ENCODE measurements at places on chromosomes 2 and 18. TPM values are rescaled to one million over a fixed set of nuclear protein-coding genes. Genes with fewer than 3 reads are reported as not detected.

- peaks cover 10% of the 10 kb centered on the region for H3K4me1 ChIP-seq
- H3K4me3 ChIP-seq = no peak overlapping the region
- H3K27ac ChIP-seq = no peak overlapping the region
- no peaks in the 10 kb centered on the region for H3K27me3 ChIP-seq
- no peak for DNase-seq
- H3K36me3 ChIP-seq = no peaks in the 10 kb centered on the region
Observed at GRCh38 chr2:212921061-212921460, 230.4 kb downstream of the IKZF2 start.

- no peak overlapping the region for H3K4me3 ChIP-seq
- H3K36me3 ChIP-seq = peaks cover 5% of the 10 kb centered on the region
- no peak overlapping the region for H3K27ac ChIP-seq
- DNase-seq = peak; percentile 89
- H3K27me3 ChIP-seq = no peaks in the 10 kb centered on the region
Observed at GRCh38 chr2:146701183-146701582, 1143.6 kb upstream of the ACVR2A start.

DNA sequence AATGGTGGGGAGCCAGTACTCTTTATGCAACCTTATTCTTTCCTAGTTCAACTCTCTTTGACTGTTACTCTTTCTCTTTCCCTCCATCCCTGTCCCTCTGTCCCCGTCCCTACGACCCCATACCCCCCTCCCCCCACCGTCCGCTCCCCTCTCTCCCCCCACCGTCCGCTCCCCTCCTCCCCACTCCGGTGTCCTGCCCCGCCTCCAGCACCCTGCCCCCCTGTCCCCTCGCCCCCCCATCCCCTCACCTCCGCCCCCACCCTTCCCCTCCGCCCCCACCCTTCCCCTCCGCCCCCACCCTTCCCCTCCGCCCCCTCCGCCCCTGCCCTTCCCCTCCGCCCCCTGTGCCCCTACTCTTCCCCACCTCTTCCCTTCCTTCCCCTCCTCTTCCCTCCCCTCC lies 128.4 kb downstream of the LPIN1 start:
- H3K4me1 ChIP-seq = no peaks in the 10 kb centered on the region
- H3K4me3 ChIP-seq = no peak overlapping the region
- H3K27me3 ChIP-seq = no peaks in the 10 kb centered on the region
- H3K36me3 ChIP-seq = no peaks in the 10 kb centered on the region
- DNase-seq = no peak
- H3K27ac ChIP-seq = no peak overlapping the region

DNA sequence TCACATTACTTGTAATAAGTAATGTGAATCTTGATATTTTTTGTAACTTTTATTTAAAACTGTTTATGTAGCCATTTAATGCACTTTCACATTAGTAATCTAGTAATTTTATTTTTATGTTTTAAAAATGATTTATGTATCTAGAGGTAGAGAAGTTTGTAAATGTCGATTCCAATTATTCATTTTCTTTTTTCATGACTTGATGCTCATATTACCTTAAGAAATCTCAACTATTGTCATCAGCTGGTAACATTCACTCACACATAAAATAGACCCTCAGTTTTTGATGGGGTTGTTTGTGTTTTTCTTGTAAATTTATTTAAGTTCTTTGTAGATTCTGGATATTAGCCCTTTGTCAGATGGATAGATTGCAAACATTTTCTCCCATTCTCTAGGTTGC lies 351.7 kb upstream of the CDH7 start:
- no peaks in the 10 kb centered on the region for H3K4me1 ChIP-seq
- no peak overlapping the region for H3K4me3 ChIP-seq

- peaks cover 56% of the 10 kb centered on the region for H3K27me3 ChIP-seq
- no peaks in the 10 kb centered on the region for H3K36me3 ChIP-seq
- no peak for DNase-seq
- H3K27ac ChIP-seq = no peak overlapping the region
Observed at GRCh38 chr2:73172963-73173362, 29.4 kb upstream of the NOTO start.

- DNase-seq = no peak
- H3K4me1 ChIP-seq = peaks cover 4% of the 10 kb centered on the region
- no peak overlapping the region for H3K4me3 ChIP-seq
- H3K36me3 ChIP-seq = no peaks in the 10 kb centered on the region
- no peak overlapping the region for H3K27ac ChIP-seq
Observed at GRCh38 chr2:152562198-152562884, 154.9 kb downstream of the PRPF40A start.

DNA sequence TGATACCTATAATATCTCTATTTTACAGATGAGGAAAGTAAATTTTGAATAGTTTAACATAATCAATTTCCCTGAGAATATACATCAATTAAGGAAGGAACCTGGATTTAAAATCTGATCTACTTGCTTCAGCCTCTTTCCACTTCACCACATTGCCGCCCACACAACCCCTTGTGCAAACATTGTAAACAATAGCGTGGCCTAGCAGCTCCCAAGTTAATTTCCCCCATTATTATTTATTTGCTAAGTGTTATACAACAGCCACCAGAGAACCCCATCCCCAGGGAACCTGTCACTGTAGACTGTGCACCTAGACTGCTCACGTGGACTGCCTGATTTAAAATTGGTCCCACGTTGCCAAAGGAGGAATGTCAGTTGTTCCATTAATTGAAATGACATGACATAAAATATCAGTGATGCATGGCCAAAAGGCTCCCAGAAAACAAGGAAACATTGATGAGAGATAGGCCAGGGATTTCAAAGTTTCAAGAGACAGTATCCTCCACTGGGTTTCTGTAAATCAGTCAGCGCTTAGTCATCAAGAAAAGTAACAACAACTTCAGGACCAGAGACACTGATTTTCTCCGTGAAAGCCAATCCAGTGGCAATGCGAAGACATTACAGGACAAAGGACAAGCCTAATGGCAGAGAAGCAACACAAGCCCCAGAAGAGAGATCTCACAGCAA lies 41.3 kb downstream of the SCG2 start:
- H3K4me3 ChIP-seq = no peak overlapping the region
- no peak overlapping the region for H3K27ac ChIP-seq
- no peaks in the 10 kb centered on the region for H3K27me3 ChIP-seq
- no peaks in the 10 kb centered on the region for H3K4me1 ChIP-seq
- DNase-seq = peak; percentile 25

DNA sequence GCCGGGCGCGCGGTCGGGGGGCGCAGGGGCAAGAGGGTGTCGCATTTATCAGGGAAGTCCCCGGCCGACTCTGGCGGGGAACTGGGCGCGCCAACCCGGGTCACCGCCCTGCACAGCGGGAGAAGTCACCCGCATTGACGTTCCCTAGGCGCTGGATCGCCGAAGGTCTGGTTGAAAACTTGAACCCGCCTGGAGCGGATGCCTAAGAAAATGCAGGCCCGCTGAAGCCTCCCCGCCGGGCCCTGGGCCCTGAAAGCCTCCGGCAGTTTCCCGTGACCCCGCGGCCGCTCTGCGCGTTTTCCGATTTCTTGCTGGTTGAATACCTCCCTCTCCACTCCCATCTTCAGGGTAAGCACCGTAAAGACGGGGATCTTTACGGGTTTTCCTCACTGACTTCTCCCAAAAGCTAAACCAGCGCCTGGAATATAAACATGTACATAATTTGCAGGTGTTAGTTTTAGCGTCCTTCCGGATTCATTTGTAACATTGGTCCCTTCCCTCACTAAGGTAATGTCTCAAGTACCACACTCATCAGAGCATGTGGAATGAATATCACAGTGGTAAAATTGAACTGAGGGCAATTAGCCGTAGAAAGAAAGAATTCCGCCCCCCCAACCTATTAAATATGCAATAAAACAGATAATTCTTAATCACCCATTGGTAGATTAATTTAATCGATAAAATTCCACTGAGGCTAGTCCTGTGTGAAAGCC lies 675 bp upstream of the SPIRE1 start:
- no peak overlapping the region for H3K27ac ChIP-seq
- H3K4me3 ChIP-seq = peak overlapping the region; percentile 68
- peaks cover 4% of the 10 kb centered on the region for H3K4me1 ChIP-seq
- no peaks in the 10 kb centered on the region for H3K36me3 ChIP-seq
- DNase-seq = peak; percentile 82

GRCh38 chr2:139354518-139354917 lies 574.3 kb upstream of the NXPH2 start:
- DNase-seq = no peak
- H3K27me3 ChIP-seq = no peaks in the 10 kb centered on the region
- H3K4me1 ChIP-seq = no peaks in the 10 kb centered on the region
- H3K4me3 ChIP-seq = no peak overlapping the region

GRCh38 chr2:48525269-48525943 lies 4.5 kb upstream of the STON1 start:
- no peak for DNase-seq
- no peak overlapping the region for H3K27ac ChIP-seq
- no peak overlapping the region for H3K4me3 ChIP-seq

DNA sequence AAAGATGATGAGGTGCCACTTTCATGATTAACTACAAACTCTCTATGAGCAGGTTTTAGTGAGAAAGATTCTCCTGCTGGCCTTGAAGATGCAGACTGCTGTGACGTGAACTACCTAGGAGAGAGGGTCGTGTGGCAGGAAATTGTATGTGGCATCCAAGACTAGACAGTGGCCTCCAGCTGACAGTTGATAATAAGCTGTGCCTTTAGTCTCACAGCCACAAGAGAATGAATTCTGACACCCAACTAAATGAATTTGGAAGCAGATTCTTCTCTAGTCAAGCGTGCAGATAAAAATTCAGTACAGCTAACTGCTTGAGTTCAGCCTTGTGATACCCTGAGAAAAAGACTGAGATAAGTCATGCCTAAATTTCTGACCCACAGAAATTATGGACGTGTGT lies 169.0 kb upstream of the COL3A1 start:
- no peak for DNase-seq
- no peaks in the 10 kb centered on the region for H3K27me3 ChIP-seq
- H3K27ac ChIP-seq = no peak overlapping the region
- no peaks in the 10 kb centered on the region for H3K4me1 ChIP-seq

GRCh38 chr2:175597286-175597685 lies 404.8 kb downstream of the LNPK start:
- H3K36me3 ChIP-seq = no peaks in the 10 kb centered on the region
- H3K4me3 ChIP-seq = no peak overlapping the region
- H3K27me3 ChIP-seq = no peaks in the 10 kb centered on the region
- DNase-seq = no peak
- H3K27ac ChIP-seq = no peak overlapping the region

DNA sequence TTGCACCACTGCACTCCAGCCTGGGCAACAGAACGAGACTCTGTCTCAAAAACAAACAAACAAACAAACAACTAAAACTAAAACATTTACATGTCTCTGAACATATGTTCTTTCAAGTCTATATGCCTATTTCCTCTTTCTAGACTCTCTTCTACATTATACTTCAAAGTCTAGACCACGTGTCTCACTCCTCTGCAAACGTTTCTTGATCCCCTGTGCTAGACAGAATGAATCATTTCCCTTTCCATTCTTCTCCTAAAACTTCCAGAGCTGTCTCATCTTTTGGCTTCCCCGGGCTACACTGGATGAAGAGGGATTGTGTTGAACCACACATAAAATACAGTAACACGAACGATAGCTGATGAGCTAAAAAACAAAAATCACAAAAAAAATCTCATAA lies 67.1 kb downstream of the BAZ2B start:
- no peak for DNase-seq
- H3K36me3 ChIP-seq = no peaks in the 10 kb centered on the region
- H3K27ac ChIP-seq = no peak overlapping the region
- no peaks in the 10 kb centered on the region for H3K27me3 ChIP-seq

GRCh38 chr18:56086786-56087185 lies 498.8 kb upstream of the TCF4 start:
- H3K4me1 ChIP-seq = 0 out of 2 replicates have a peak, but pooled peaks cover 10% of the 10 kb centered on the region
- DNase-seq = no peak
- no peak overlapping the region for H3K27ac ChIP-seq
- no peak overlapping the region for H3K4me3 ChIP-seq

GRCh38 chr2:201955231-201955630 lies 78.4 kb upstream of the FZD7 start:
- no peaks in the 10 kb centered on the region for H3K27me3 ChIP-seq
- H3K4me3 ChIP-seq = no peak overlapping the region
- peaks cover 37% of the 10 kb centered on the region for H3K4me1 ChIP-seq
- no peak overlapping the region for H3K27ac ChIP-seq
- H3K36me3 ChIP-seq = no peaks in the 10 kb centered on the region
- no peak for DNase-seq

GRCh38 chr2:218129458-218130135 lies 3.8 kb downstream of the CXCR2 start:
- no peaks in the 10 kb centered on the region for H3K36me3 ChIP-seq
- DNase-seq = no peak
- H3K27me3 ChIP-seq = no peaks in the 10 kb centered on the region
- no peak overlapping the region for H3K27ac ChIP-seq
- H3K4me1 ChIP-seq = peaks cover 15% of the 10 kb centered on the region

GRCh38 chr2:8882094-8882493 lies 44.7 kb upstream of the KIDINS220 start:
- DNase-seq = peak; percentile 88
- no peak overlapping the region for H3K4me3 ChIP-seq
- H3K36me3 ChIP-seq = no peaks in the 10 kb centered on the region

GRCh38 chr2:240179941-240180666 lies 39.6 kb upstream of the OTOS start:
- H3K27ac ChIP-seq = no peak overlapping the region
- H3K4me1 ChIP-seq = no peaks in the 10 kb centered on the region
- no peak overlapping the region for H3K4me3 ChIP-seq
- no peak for DNase-seq
- H3K36me3 ChIP-seq = no peaks in the 10 kb centered on the region

DNA sequence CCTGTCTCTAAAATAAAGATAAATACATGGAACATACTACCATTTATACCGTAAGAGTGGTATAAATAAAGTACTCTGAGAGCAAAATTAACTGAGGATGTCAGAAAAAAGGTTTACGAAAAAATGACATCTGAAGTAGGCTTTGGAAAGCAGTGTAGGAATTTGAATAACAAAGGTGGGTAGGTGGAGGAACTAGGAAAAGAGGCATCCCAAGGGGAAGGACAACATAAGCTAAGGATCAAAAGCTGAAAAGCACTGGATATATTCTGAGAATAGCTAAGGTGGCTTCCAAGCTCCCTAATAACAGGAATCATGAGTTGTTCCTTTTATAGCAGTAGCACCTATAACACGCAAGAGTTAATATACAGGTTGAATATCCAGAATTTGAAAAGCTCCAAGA lies 91.3 kb downstream of the BAZ2B start:
- no peaks in the 10 kb centered on the region for H3K36me3 ChIP-seq
- no peaks in the 10 kb centered on the region for H3K27me3 ChIP-seq
- H3K4me3 ChIP-seq = no peak overlapping the region
- peaks cover 15% of the 10 kb centered on the region for H3K4me1 ChIP-seq
- peak; percentile 43 for DNase-seq

GRCh38 chr2:120052597-120052996 lies 39.7 kb downstream of the EPB41L5 start:
- H3K36me3 ChIP-seq = peaks cover 6% of the 10 kb centered on the region
- H3K4me3 ChIP-seq = no peak overlapping the region
- no peak overlapping the region for H3K27ac ChIP-seq
- no peak for DNase-seq
- H3K27me3 ChIP-seq = no peaks in the 10 kb centered on the region

BCL11A gene
- 49.2 TPM for total RNA-seq

WNT6 gene
- not detected for total RNA-seq

DSG1 gene
- total RNA-seq = not detected

AMER3 gene
- 0.49 TPM for total RNA-seq

ERICH2 gene
- total RNA-seq = not detected

GPR17 gene
- total RNA-seq = not detected

ARHGAP15 gene
- total RNA-seq = not detected

SLC4A5 gene
- 0.24 TPM for total RNA-seq

Data from GM23338 (cell line).